ENCODE measurements at places on chromosomes 7 and 10. TPM values are rescaled to one million over a fixed set of nuclear protein-coding genes. Genes with fewer than 3 reads are reported as not detected.

GAD2 gene
- total RNA-seq, result not detected

JAZF1 gene
- 4.7 TPM for total RNA-seq

GRID2IP gene
- total RNA-seq, result 0.10 TPM

TAS2R4 gene
- total RNA-seq, result 0.40 TPM

PON3 gene
- total RNA-seq, result not detected

TLX1 gene
- total RNA-seq, result not detected

GLI3 gene
- 0.24 TPM for total RNA-seq

EPHA1 gene
- 1.0 TPM for total RNA-seq

DEPP1 gene
- 2.4 TPM for total RNA-seq

MUC3A gene
- not detected for total RNA-seq

NKX1-2 gene
- total RNA-seq, result not detected

RBP3 gene
- total RNA-seq, result not detected

WDR86 gene
- not detected for total RNA-seq

MBL2 gene
- not detected for total RNA-seq

OR2A1 gene
- total RNA-seq, result not detected

PTF1A gene
- total RNA-seq, result not detected

MRPL43 gene
- 45.0 TPM for total RNA-seq

FXYD4 gene
- not detected for total RNA-seq

CFAP69 gene
- total RNA-seq, result 0.31 TPM

ABCB8 gene
- total RNA-seq, result 47.8 TPM

SPAM1 gene
- not detected for total RNA-seq

FAM25G gene
- not detected for total RNA-seq

FOXP2 gene
- not detected for total RNA-seq

EGR2 gene
- total RNA-seq, result 21.4 TPM

SPDYE11 gene
- total RNA-seq, result not detected

PRKG1 gene
- not detected for total RNA-seq

VSTM2A gene
- not detected for total RNA-seq

Measured in activated naive CD4-positive, alpha-beta T cell treated with anti-CD3 and anti-CD28 coated beads for 36 hours (primary cell).